ENCODE measurements at places on chromosomes 7 and 10. TPM values are rescaled to one million over a fixed set of nuclear protein-coding genes. Genes with fewer than 3 reads are reported as not detected.

GRCh38 chr7:88758381-88759229 is 895 bp upstream of the ZNF804B start:
- DNase-seq = no peak
- no peaks in the 10 kb centered on the region for H3K4me1 ChIP-seq
- no peak overlapping the region for H3K4me3 ChIP-seq
- no peak overlapping the region for H3K27ac ChIP-seq

DNA sequence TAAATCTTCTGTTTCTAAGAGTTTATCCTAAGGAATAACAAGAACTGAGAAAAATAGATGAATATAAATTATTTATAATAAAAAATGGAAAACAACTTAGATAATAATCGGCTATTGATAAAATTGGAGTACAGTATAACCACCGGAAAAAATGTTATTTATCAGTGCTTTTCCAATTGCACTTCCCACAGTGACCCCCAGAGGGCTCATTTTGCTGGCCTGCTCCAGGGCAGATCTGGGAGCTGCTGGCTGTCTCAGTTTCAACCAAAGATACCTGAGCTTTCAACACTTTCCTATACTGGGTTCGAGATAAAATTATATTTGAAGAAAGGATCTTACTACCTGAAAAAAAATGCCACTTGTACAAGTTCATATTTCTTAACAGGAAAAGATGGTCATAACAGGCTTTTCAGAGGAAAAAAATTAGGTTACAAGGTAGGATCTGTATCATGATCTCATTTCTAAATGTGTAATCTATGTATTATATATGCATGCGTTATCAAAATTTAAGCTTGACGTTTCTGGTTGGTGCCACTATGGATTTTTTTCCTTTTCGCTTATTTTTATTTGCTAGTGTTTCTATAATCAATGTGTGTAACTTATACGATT is 165.7 kb downstream of the NPSR1 start:
- DNase-seq = peak; percentile 66
- no peaks in the 10 kb centered on the region for H3K27me3 ChIP-seq
- no peak overlapping the region for H3K27ac ChIP-seq
- H3K36me3 ChIP-seq = no peaks in the 10 kb centered on the region

GRCh38 chr7:47596502-47597202 is 14.7 kb upstream of the TNS3 start:
- H3K4me1 ChIP-seq = peaks cover 43% of the 10 kb centered on the region
- H3K36me3 ChIP-seq = peaks cover 4% of the 10 kb centered on the region
- H3K27ac ChIP-seq = no peak overlapping the region
- no peaks in the 10 kb centered on the region for H3K27me3 ChIP-seq
- H3K4me3 ChIP-seq = no peak overlapping the region

DNA sequence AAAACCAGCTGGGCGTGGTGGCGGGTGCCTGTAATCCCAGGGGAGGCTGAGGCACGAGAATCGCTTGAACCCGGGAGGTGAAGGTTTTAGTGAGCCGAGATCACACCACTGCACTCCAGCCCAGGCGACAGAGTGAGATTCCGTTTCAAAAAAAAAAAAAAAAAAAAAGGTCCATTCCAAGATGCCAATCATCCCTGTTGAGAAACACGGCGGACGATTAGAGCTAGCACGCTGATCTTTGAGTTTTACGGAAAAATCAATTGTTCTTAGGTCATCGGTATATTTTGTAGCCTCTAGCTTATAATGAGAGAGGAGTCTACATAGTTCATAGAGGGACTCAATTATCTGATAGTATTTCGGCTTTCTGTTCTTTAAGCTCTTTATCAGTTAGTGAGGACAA is 169.2 kb downstream of the PRKCQ start:
- no peak for DNase-seq
- peaks cover 4% of the 10 kb centered on the region for H3K4me1 ChIP-seq
- no peaks in the 10 kb centered on the region for H3K27me3 ChIP-seq
- no peaks in the 10 kb centered on the region for H3K36me3 ChIP-seq
- no peak overlapping the region for H3K4me3 ChIP-seq

DNA sequence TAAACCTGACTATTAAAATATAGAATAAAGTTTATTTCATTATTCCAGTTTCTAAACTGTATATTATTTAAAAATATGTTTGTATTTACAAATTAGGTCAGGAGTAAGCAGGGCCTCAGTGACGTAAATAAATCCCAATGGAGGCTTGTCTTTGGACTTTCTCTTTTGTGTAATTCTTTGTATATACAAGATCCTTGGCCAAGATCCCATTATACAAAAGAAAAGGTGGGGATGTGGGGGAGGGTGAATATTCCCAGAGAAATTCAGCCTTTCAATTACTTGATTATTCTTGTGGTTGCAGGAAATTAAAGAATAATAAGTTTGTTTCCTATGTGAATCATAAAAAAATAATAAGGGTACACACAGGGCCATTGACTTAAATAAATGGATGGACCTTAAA is 178.7 kb upstream of the PRPS1L1 start:
- no peak overlapping the region for H3K27ac ChIP-seq
- H3K4me1 ChIP-seq = no peaks in the 10 kb centered on the region
- no peak for DNase-seq
- no peaks in the 10 kb centered on the region for H3K27me3 ChIP-seq

- no peak for DNase-seq
- no peak overlapping the region for H3K27ac ChIP-seq
- H3K36me3 ChIP-seq = 0 out of 2 replicates have a peak, but pooled peaks cover 9% of the 10 kb centered on the region
- no peaks in the 10 kb centered on the region for H3K27me3 ChIP-seq
- no peaks in the 10 kb centered on the region for H3K4me1 ChIP-seq
Observed at GRCh38 chr7:74544706-74545469, 91.2 kb downstream of the GTF2IRD1 start.

- no peak for DNase-seq
- H3K27me3 ChIP-seq = no peaks in the 10 kb centered on the region
- peak overlapping the region; percentile 96 for H3K27ac ChIP-seq
Observed at GRCh38 chr10:3740157-3740871, 44.7 kb downstream of the KLF6 start.

The ANKRD30A gene
- total RNA-seq = not detected

DNA sequence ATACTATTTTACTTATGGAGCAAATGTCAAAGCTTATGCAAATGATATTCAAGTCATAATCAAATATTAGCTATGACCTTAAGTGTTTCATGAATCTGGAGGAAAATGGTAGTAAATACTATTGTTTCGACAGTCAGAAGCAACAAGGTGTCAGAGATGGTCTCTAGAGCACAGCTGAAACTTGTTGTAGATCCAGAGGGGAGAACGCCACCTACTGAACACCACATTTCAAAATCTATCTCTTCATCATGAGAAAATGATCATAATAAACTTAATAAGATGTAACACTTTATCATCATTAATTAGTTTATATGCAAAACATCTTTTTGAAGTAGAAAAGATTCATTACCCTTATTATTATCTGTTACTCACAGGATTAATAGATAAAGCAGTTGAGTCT is 418.7 kb downstream of the GATA3 start:
- no peak overlapping the region for H3K27ac ChIP-seq
- DNase-seq = no peak
- no peaks in the 10 kb centered on the region for H3K4me1 ChIP-seq
- no peaks in the 10 kb centered on the region for H3K36me3 ChIP-seq
- H3K4me3 ChIP-seq = no peak overlapping the region

The SUN3 gene
- 0.24 TPM for total RNA-seq

The CALCR gene
- not detected for total RNA-seq

DNA sequence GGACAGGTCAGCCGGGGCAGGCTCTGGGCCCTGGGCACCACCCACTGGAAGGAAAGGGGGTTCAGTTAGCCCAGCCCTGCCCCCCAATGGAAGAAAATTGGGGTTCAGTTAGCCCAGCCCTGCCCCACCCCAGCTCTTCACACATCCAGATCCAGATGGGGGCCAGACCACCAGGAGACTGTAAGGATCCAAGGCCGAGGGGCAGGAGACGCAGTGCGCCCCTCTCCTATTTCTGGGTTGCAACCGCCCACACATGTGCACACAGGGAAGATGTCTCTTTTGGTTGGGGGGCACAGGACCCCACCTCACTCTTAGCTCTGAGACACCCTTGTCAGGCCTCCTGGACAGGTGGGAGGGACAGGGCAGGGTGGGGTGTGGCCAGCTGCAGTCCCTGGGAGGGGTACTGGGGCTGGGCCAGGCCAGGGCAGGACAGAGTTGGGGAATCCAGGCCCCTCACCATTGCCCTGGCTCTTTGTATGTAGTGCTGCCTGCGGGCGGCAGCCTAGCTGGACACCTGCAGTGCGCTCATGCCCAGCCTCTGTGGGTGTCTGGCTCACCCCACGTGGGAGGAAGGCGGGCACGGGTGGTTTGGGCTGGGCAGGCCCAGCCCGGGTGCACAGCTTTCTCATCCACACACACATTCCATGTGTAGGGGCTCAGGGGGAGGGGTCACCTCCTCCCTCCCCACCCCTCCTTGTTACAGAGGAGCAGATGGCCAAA is 141.2 kb downstream of the LHPP start:
- no peaks in the 10 kb centered on the region for H3K27me3 ChIP-seq
- H3K4me1 ChIP-seq = no peaks in the 10 kb centered on the region
- no peak overlapping the region for H3K27ac ChIP-seq
- no peak for DNase-seq
- no peaks in the 10 kb centered on the region for H3K36me3 ChIP-seq

- no peaks in the 10 kb centered on the region for H3K4me1 ChIP-seq
- H3K27me3 ChIP-seq = no peaks in the 10 kb centered on the region
- no peaks in the 10 kb centered on the region for H3K36me3 ChIP-seq
- H3K27ac ChIP-seq = no peak overlapping the region
- no peak overlapping the region for H3K4me3 ChIP-seq
- peak; percentile 54 for DNase-seq
Observed at GRCh38 chr7:12107841-12108254, 103.2 kb upstream of the TMEM106B start.

The VWDE gene
- 28.8 TPM for total RNA-seq
